Activated naive CD4-positive, alpha-beta T cell treated with anti-CD3 and anti-CD28 coated beads for 36 hours (primary cell): ENCODE measurements at places on chromosomes 2 and 18. TPM values are rescaled to one million over a fixed set of nuclear protein-coding genes. Genes with fewer than 3 reads are reported as not detected.

Gene COBLL1
- total RNA-seq: not detected

Gene NT5C1B
- total RNA-seq: not detected

DNA sequence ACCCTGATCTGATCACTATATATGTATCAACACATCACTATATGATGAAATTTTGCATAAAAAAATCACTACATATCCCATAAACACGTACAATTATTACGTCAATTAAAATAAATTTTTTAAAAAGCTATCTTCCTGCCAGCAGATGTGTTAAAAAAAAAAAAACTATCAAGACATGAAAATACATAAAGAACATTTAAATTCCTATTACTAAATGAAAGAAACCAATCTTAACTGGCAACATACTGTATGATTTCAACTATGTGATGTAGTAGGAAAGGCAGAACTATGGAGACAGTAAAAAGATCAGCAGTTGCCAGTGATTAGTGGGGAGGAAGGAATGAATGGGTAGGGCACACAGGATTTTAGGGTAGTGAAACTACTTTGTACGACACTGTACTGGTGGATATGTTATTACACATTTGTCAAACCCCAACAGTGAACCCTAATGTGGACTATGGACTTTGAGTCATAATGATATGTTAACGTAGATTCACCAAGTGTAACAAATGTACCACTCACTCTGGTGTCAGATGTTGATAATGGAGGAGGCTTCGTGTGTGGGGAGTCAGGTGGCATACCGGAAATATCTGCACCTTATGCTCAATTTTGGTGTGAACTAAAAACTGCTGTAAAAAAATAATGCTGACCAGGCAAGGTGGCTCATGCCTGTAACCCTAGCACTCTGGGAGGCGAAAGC lies 27.4 kb downstream of the USP34 start:
- H3K4me1 ChIP-seq: peaks cover 59% of the 10 kb centered on the region
- no peak overlapping the region for H3K27ac ChIP-seq
- H3K4me3 ChIP-seq: no peak overlapping the region
- peaks cover 16% of the 10 kb centered on the region for H3K36me3 ChIP-seq
- no peak for DNase-seq

DNA sequence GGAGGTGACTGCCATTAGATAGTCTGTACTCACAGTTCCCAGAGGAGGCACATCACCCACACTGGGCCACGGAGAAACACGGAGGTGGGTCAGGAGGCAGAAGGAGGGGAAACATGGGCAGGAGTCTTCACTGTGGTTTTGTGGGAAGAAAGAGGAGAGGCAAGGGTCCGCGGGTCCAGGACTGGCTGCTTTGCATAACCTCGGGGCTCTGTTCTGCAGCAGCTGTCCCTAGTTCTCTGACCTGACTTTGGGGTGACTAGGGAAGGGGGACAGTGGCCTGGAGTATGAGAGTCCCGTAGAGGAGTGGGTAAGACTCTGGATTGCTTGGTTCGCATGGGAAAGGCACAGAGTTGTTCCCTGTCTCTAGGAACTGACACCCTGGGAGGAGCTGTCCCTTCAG lies 238.3 kb upstream of the RAB6C start:
- no peak overlapping the region for H3K27ac ChIP-seq
- no peak for DNase-seq

GRCh38 chr2:157193461-157193860 lies 64.0 kb upstream of the GALNT5 start:
- no peaks in the 10 kb centered on the region for H3K4me1 ChIP-seq
- H3K36me3 ChIP-seq: no peaks in the 10 kb centered on the region
- H3K27me3 ChIP-seq: peaks cover 2% of the 10 kb centered on the region

GRCh38 chr2:152511981-152512380 lies 177.0 kb downstream of the FMNL2 start:
- H3K27ac ChIP-seq: no peak overlapping the region
- no peaks in the 10 kb centered on the region for H3K36me3 ChIP-seq
- no peak for DNase-seq
- peaks cover 6% of the 10 kb centered on the region for H3K27me3 ChIP-seq
- peaks cover 5% of the 10 kb centered on the region for H3K4me1 ChIP-seq
- H3K4me3 ChIP-seq: no peak overlapping the region
